ENCODE measurements at places on chromosomes 2 and 18.

DNA sequence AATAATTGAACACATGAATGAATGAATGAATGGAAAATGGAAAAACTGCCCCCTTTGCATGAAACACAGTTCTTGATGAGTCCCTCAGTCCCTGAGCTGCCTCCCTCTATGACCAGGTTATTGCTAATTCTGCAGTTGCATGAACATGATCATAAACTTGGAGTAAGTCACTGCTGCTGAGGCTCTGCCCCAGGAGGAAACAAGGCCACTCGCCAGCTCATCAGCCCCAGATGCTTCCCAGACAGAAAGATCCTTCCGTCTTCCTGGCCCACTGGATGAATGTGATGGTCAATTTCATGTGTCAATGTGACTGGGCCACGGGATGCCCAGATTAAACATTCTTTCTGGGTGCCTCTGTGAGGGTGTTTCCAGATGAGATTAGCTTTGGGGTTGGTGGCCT lies 16.4 kb downstream of the GPR45 start:
- no peak for DNase-seq

GRCh38 chr2:201273330-201273983 lies 13.1 kb downstream of the CASP8 start:
- no peak for DNase-seq

GRCh38 chr2:236715077-236715476 lies 145.5 kb downstream of the ACKR3 start:
- DNase-seq, result no peak

DNA sequence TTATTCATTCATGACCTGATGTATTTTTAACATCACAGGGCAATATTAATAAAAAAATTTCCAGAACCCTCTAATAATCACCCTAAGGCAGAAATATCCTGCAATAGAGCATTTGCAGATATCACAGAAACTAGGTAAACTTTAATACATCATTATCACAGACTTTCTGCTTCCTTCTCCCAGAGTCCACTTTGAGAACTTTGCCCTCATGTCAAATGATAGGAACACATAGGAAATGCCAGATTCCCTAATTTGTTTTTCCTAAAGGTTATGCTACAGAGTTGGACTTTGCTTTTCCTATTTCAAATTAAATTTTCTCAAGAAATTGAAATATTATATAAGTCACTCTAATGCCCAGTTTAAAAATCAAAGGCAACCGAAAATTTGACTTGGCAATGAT lies 352.8 kb upstream of the LRP1B start:
- DNase-seq, result no peak

DNA sequence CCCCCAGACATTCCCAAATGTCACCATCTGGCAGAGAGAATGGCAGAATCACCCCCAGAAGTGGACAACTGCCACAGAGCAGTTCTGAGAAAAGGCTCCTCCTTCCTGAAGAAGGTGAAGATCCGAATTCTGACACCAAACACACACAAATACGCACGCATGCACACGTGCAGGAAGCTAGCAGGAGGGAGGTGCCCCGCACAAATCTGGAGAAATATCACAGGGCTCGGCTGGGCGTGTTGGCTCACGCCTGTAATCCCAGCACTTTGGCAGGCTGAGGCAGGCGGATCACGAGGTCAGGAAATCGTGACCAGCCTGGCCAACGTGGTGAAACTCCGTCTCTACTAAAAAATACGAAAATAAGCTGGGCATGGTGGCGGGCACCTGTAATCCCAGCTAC lies 38.5 kb upstream of the ATG16L1 start:
- no peak for DNase-seq

DNA sequence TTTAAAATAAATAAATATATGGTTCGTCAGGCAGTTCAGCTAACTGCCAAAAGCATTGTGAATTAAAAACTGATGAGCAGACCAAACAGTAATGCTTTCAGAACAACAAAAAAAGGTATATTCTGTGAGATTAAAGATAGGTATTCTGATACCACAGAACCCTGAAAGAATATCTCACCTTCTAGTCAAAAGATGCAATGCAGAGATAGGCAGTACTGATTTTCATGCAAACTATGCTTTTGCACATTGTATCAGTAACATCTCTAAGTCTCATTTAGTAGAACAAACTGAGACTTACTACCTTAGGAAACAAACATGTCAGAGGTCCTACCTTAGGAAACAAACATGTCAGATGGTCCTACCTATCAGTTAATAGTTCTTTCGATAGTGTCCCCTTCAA lies 32.4 kb downstream of the CUL3 start:
- no peak for DNase-seq

- no peak for DNase-seq
Measured at GRCh38 chr2:130830538-130830937, 6.2 kb upstream of the ARHGEF4 start.

DNA sequence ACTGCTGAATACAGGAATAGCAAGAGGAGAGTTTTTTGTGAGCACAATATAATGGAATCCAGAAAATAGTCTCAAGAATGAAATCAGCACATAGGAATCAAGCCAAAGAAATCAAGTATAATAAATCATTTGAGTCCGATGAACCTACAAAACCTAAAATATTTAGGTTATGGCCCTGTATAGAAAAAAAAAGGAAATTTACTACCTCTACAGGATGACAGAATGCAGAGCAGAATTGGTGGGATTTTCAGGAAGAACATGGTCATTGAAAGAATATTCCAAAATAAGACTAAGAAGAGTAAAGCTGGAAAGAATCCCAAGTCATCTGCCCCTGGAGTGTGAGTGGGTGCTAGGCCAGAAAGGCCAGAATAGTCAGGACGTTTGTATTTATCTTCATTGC lies 1041.2 kb upstream of the CDH2 start:
- DNase-seq, result no peak

GRCh38 chr2:173393186-173393585 lies 38.5 kb downstream of the CDCA7 start:
- no peak for DNase-seq

- DNase-seq, result no peak
Measured at GRCh38 chr18:23693846-23694245, 4.6 kb downstream of the LAMA3 start.

DNA sequence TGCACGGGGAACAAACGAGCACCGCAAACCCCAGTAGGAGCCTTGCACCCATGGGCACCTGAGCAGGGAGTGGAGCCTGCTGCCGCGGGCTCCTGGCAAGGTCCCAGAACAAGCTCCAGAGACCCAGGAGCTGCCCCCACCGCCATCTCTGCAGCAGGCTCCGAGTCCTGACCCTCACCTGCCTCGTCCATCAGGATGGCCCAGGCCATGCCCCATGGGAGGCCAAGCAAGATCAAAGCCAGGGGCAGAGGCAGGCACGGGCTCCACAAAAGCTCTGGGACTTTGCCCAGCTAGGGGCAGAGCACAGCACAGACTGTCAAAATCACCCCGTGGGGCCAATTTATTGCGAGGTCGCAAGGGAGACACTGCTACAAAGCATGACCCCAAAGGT lies 43.6 kb downstream of the GPC1 start:
- DNase-seq, result peak; percentile 12

DNA sequence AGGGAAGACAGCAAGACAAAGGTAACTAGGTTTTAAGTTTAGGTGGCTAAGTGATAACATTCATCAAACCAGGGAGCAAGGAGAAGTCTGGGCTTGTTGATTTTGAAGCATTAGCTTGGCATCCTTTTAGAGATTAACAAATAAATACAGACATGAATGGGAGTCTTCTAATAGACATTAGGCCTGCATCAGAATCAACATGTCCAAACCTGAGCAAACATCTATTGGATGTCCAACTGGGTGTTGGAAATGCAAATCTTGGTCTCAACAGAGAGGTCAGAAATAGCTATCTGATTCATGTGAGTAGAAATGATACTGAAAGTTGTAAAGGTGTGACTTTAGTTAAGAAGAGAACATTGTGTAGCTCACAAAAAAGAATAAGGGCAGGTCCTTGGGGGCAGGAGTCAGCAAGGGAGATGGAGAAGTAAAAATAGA lies 85.5 kb upstream of the RND3 start:
- no peak for DNase-seq

- DNase-seq, result no peak
Measured at GRCh38 chr2:38155-38554, 8.2 kb downstream of the FAM110C start.

GRCh38 chr18:28714498-28714897 lies 537.6 kb upstream of the CDH2 start:
- no peak for DNase-seq

- no peak for DNase-seq
Measured at GRCh38 chr2:149650006-149650405, 62.4 kb upstream of the MMADHC start.

DNA sequence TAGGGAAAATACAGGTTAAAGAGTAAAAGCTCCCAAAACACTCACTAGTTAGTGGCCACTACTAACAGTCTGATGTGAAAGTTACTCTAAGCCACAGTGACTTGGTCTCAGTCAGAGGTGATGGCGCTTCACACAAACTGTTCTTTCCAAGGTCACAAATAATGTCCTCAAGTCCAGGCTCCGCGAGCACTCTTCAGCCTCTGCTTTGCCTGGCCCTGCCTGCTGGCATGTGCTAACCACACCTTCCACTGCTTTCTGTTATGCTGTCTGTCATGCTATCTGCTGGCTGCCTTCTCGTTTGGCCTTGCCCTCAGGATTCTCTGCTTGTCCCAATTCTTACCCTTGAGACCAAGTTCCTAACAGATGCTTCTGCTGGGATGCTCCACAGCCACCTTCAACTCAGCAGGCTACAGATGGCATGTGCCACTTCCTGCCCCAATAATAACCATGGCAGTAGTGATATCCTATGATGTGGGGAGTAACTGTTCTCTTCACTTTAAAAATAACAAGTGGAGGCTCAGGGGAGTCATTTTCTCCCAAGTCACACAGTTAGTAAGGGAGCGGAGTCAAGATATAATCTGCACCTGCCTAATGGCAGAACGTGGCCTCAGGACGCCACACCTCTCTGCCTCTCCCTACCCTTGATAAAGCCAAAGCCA lies 75.7 kb downstream of the ZAP70 start:
- no peak for DNase-seq

DNA sequence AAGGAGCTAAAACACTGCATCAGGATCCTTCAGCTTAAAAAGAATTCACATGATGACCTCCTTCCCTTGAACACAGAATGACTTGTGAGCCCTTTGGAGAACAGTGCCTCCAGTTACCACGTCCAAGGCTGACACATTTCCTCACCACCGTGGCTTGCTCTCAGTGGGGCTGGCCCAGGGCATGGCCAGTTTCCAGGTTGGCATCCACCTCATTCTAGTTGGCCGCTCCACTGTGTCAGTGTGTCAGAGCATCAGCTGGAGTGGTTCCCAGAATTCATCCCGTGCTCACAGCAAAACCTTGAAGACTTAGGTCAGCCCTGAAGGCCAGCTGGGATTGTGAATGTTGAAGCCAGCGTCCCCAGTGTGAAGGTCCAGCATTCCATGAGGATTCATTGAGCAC lies 158.5 kb downstream of the INSIG2 start:
- no peak for DNase-seq

DNA sequence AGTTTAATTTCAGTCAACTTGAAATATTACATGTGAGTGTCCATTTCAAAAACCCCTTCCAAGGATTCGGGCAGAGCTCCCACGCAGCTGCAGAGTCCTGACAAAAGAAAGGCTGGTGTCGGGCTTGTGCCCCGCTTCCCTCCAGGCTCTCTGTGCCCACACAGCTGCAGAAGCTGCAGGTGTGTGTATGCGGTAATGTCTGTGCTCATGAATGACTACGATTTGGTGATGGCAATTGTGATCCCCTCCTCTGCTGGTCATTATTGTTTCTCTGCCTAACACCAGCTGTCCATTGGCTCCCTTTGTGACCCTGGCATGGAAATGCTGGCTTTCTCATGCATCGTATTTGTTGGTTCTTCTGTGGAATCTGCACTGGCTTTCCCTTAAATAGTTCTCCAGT lies 224.8 kb downstream of the NUP35 start:
- DNase-seq, result no peak

GRCh38 chr18:37565101-37565976 lies at the start of gene CELF4:
CELF4 (minus strand) TSS chr18:37565798.
- DNase-seq, result no peak

GRCh38 chr2:30237966-30238800 lies 6.8 kb downstream of the LBH start:
- no peak for DNase-seq

- DNase-seq, result no peak
Measured at GRCh38 chr2:57906152-57906732, 140.4 kb upstream of the VRK2 start.

DNA sequence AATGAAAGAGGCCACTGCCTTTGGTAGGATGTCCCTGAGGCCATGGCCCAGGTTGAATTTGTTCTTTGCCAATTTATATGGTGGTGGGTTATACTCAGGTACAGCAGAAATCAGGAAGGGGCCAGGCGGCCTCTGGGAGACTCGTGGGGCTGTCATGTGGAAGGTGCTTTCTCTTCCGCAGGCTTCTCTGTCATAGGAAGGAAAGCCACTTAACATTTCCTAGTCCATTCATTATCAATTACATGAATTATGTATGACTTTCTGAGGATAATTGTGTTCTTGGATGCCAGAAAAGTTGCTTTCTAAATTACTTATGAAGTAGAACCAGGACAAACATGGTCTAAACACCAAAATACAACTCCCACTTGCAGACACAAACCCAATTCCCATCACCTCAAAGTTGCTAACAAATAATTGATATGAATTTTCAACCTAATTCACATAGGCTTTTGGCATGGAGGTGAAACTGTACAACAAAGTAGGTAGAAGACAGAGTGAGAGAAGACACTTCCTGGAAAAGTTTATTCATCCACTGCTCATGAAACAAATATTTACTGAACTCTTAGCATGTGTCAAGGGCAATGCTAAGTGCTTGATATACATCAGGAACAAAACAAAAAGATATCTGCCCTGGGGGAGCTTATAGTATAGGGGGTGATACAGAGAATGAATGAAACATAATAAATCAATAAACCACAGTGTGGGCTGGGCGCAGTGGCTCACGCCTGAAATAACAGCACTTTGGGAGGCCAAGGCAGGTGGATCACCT lies 50.5 kb upstream of the CHMP1B start:
- no peak for DNase-seq

GRCh38 chr18:70072678-70073077 lies 125.0 kb upstream of the CD226 start:
- DNase-seq, result no peak

GRCh38 chr2:151347906-151348305 lies 9.5 kb upstream of the TNFAIP6 start:
- DNase-seq, result no peak

- peak; percentile 56 for DNase-seq
Measured at GRCh38 chr2:26401739-26402541, at the start of gene DRC1. DRC1 (plus strand) TSS chr2:26401920; CDS start chr2:26401990, 70 bp downstream.

- no peak for DNase-seq
Measured at GRCh38 chr2:148796735-148797512, 78.1 kb upstream of the KIF5C start.

GRCh38 chr2:221851531-221852045 lies 279.5 kb upstream of the EPHA4 start:
- no peak for DNase-seq

- DNase-seq, result peak; percentile 65
Measured at GRCh38 chr18:32019251-32019948, 775 bp downstream of the RNF125 start.

- DNase-seq, result no peak
Measured at GRCh38 chr2:119013671-119014070, 71.7 kb downstream of the MARCO start.

Measured in stimulated activated CD8-positive, alpha-beta memory T cell treated with anti-CD3 and anti-CD28 coated beads, Interleukin-4, amount 100 ng/mL, for 48 hours (primary cell).